ENCODE measurements at places on chromosomes 13 and 19. TPM values are rescaled to one million over a fixed set of nuclear protein-coding genes. Genes with fewer than 3 reads are reported as not detected.
A peak's percentile ranks its signal among the peaks of the same experiment; 100 is the strongest.

NOTCH3 gene
- 11.4 TPM for total RNA-seq

DNA sequence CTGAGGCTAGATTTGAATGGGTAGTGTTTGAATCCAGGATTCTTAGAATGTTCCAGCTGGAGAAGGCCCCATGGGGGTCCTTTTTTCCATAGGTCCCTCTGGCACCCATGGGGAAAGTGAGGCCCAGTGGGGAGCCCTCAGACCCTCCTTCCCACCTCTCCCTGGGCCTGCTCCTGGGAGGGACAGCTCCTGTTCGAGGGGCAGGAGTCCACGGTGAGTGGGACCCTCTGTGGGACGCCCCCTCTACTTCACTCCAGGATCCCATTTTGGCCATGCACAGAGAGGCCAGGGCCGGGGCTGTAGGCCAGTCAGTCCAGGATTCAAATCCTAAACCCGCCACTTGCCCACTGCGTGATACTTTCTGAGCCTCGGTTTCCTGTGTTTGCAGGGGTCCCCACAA lies 7.6 kb downstream of the MEF2B start:
- H3K4me3 ChIP-seq = no peak overlapping the region
- H3K27ac ChIP-seq = no peak overlapping the region
- no peaks in the 10 kb centered on the region for H3K36me3 ChIP-seq
- DNase-seq = no peak
- H3K27me3 ChIP-seq = no peaks in the 10 kb centered on the region

DNA sequence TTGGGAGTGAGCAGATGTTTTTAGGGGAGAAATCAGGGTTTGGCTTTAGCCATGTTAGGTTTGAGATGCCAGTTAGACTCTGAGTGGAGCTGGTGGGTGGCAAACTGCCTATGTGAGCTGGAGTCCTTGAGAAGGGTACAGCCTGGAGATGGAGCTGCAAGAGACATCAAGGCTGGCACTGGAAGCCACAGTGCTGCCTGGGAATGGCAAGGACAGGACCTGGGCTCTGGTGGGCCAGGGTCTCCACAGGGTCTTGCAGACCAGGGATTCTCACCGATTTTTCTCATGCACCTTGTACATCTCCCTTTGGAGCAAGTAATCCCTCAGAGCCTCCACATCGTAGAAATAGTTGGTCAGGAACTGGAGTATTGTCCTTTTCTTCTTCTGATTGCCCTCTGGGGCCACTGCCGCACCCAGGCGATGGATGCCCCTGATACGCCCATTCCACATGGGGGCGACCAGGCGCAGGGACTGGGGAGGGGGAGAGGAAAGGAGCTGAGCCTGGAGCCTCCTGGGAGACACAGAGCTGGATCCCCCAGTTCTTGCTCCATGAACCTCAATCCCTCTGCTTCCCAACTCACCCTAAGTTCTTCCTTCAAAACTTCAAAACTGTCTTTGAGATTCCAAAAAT lies 1.7 kb downstream of the DMAC2 start:
- no peaks in the 10 kb centered on the region for H3K36me3 ChIP-seq
- no peak overlapping the region for H3K4me3 ChIP-seq
- DNase-seq = no peak

DNA sequence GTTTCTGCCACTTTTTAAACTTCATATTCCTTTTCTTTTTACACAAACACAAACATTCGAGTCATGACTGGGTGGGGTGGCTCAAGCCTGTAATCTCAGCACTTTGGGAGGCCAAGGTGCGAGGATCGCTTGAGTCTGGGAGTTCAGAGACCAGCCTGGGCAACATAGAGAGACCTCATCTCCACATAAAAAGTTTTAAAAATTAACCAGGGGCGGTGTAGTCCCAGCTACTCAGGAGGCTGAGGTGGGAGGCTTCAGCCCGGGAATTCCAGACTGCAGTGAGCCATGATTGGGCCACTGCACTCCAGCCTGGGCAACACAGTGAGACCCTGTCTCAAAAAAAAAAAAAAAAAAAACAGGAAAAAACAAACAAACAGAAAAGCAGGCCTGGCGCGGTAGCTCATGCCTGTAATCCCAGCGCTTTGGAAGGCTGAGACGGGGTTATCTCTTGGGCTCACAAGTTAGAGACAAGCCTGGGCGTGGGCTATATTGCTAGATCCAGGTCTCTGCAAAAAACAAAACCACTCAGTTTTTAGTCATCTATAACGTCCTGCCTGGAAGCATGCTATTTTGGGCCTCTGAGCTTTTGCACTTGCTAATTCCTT lies 583 bp upstream of the BAX start:
- H3K27me3 ChIP-seq = no peaks in the 10 kb centered on the region
- H3K4me1 ChIP-seq = peaks cover 3% of the 10 kb centered on the region
- H3K36me3 ChIP-seq = no peaks in the 10 kb centered on the region
- no peak for DNase-seq
- peak overlapping the region; percentile 0 for H3K27ac ChIP-seq
- H3K4me3 ChIP-seq = peak overlapping the region; percentile 65

DNA sequence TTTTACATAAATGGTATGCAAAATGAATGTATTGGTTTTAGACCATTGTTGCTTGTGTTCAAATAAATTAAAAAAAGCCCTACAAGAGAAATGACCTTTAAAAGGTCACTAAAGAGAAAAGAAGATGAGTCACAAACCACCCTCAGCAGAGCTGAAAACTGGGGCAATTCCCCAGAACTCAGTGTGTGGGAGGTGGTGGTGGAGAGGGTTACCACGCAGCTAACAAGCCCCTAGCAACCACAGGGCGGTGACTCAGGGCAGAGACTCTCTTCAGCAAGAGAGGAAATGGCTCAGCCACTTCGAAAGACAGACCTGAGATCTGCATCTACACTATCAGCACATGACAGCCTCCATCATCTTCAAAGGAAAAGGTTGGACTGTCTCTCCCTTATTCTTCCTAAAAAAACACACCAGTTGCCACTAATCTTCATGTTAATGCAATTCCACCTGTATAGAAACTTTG lies 29.4 kb upstream of the NDFIP2 start:
- no peaks in the 10 kb centered on the region for H3K4me1 ChIP-seq
- H3K36me3 ChIP-seq = no peaks in the 10 kb centered on the region
- no peaks in the 10 kb centered on the region for H3K27me3 ChIP-seq
- DNase-seq = no peak

DNA sequence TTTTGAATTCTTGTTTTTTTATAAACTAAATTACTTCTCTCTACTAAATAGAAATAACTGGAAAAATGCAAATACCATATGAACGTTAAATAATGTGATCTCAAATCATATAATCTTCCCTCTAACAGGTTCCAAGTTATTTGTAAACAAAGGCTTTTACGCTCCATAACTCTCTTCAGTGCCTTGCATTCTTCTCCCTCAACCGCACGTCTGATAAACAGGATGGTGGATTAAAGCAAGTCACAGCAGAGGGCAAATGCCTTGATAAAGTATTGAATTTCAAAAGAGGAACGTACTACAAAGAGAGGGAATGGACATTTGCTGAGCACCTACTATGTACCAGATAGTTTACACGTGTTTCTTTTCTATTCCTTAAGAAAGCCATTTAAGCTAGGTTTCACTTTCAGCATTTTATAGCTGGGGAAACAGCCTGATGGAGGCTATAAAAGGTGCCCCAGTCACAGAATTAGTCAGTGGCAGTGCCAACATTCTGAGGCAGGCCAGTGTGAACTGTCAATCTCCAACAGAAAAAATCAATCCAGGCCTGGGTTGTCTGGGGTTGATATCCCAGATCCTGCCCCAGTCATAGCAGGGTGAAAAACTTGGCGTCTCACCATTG lies 15.8 kb downstream of the MRPS31 start:
- no peak overlapping the region for H3K27ac ChIP-seq
- H3K36me3 ChIP-seq = no peaks in the 10 kb centered on the region
- no peaks in the 10 kb centered on the region for H3K27me3 ChIP-seq
- H3K4me1 ChIP-seq = no peaks in the 10 kb centered on the region
- DNase-seq = no peak
- H3K4me3 ChIP-seq = no peak overlapping the region

- no peak overlapping the region for H3K4me3 ChIP-seq
- no peaks in the 10 kb centered on the region for H3K27me3 ChIP-seq
- H3K27ac ChIP-seq = no peak overlapping the region
- no peaks in the 10 kb centered on the region for H3K4me1 ChIP-seq
- H3K36me3 ChIP-seq = no peaks in the 10 kb centered on the region
- DNase-seq = no peak
These were observed 15.5 kb upstream of the RASA3 start for GRCh38 chr13:114147803-114148520.

TTC9B gene
- total RNA-seq = not detected

DNA sequence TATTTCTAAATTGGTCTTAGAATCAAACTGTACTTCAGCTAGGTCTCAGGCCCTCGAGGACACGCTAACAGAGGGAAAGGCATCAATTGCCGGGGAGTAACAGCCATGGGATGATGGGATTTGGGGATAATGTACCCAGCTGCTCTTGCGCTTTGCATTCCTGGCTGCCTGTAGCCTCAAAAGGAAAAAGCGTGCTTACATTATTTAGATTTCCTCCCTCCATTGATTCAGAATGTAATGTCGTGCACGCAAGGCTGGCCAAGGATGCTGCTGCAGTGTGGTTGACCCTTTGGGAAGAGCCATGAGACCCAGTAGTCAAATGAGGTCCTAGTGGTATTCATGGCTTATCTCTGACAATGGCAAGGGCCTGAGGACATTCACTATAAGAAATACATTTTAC lies 95.1 kb downstream of the SLC7A1 start:
- peaks cover 15% of the 10 kb centered on the region for H3K4me1 ChIP-seq
- no peak overlapping the region for H3K27ac ChIP-seq

DNA sequence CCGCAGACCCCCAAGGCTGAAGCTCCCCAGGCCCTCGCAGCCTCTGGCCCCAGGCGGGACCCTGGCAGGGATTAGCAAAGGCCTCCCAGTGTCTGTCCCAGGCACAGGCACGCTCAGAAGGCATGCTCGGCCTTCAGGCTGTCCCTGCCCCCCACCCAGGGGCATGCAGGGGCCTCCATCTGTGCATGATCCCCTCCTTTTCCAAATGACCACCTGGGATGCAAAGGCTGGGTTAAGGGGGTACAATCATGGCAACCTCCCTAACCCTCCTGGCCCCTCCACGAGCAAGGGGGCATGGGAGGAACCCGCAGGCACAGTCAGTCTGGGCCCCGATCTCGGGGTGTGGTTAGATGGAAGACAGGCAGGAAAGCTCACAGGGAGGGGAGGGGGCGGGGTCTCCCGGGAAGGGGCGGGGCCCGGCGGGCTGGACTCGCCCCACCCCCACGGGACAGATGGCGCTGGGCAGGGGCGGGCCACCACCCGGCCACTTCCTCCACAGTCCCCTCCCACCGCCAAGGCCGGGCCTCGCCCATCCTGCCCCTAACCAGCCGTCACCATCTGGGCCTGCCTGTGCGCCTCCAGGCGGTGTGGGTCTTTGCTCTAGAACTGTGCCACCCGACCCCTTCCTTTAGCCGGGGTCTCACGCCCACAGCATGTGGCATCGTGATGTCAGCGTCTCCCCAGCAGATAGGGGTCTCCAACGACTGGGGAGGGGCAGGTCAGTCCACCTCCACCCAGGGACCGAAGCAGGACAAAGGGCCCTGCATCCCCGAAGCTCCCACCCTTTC lies 7.0 kb upstream of the REXO1 start:
- peak; percentile 69 for DNase-seq
- H3K27ac ChIP-seq = no peak overlapping the region
- H3K4me1 ChIP-seq = peaks cover 22% of the 10 kb centered on the region

DNA sequence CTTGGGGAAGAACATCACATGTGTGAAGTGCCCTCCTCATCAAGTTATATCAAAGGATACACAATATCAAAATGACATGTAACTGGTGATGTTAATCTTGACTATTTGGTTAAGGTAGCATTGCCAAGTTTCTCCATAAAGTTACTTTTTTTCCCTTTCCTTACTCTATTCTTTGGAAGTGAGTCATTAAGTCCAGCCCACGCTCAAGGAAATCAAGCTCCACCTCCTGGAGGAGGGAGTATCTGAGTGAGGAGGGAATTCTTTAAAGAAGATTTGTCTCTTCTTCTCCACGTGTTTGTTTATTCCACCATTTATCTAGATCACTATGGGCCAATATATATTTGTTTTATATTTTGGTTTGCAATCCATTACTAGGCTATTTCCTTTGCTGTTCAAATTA lies 33.6 kb upstream of the FNDC3A start:
- DNase-seq = no peak
- H3K36me3 ChIP-seq = no peaks in the 10 kb centered on the region
- no peak overlapping the region for H3K27ac ChIP-seq
- H3K4me1 ChIP-seq = peaks cover 3% of the 10 kb centered on the region
- H3K4me3 ChIP-seq = no peak overlapping the region
- H3K27me3 ChIP-seq = no peaks in the 10 kb centered on the region

GRCh38 chr19:48216933-48217332 lies 38.8 kb downstream of the CARD8 start:
- no peak overlapping the region for H3K27ac ChIP-seq
- H3K4me1 ChIP-seq = no peaks in the 10 kb centered on the region
- no peaks in the 10 kb centered on the region for H3K27me3 ChIP-seq
- DNase-seq = no peak
- H3K4me3 ChIP-seq = no peak overlapping the region

GRCh38 chr19:44729516-44730033 lies 18.9 kb upstream of the BCL3 start:
- peaks cover 7% of the 10 kb centered on the region for H3K4me1 ChIP-seq
- H3K36me3 ChIP-seq = no peaks in the 10 kb centered on the region
- no peak for DNase-seq
- H3K27me3 ChIP-seq = no peaks in the 10 kb centered on the region
- no peak overlapping the region for H3K27ac ChIP-seq
- H3K4me3 ChIP-seq = no peak overlapping the region

CDX2 gene
- not detected for total RNA-seq

MAST1 gene
- total RNA-seq = 0.48 TPM

ZNF552 gene
- total RNA-seq = 8.5 TPM

DNA sequence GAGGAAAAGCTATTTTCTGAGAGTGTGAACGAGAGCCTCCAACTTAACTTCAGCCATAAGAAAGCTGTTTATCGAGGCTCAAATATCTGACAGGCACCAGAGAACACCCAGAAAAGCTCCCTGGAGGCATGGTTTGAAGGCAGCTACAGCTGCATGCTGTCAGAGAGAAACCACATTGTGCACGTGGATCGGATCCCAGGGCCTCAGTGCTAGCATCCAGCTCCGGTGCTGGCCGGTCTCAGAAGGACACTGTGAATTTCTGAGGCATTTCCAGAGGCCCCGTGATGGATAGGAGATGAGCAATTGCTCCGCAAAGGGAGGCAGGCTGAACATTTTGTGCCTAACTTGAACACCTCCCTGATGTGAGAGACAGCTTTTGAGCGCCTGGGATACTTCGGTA lies 315.7 kb downstream of the FGF9 start:
- H3K27ac ChIP-seq = no peak overlapping the region
- peak; percentile 24 for DNase-seq
- H3K27me3 ChIP-seq = no peaks in the 10 kb centered on the region
- no peaks in the 10 kb centered on the region for H3K36me3 ChIP-seq
- no peaks in the 10 kb centered on the region for H3K4me1 ChIP-seq

PSG11 gene
- not detected for total RNA-seq

- no peaks in the 10 kb centered on the region for H3K27me3 ChIP-seq
- no peaks in the 10 kb centered on the region for H3K4me1 ChIP-seq
- no peaks in the 10 kb centered on the region for H3K36me3 ChIP-seq
- DNase-seq = peak; percentile 57
- no peak overlapping the region for H3K4me3 ChIP-seq
These were observed 64.5 kb downstream of the CEBPG start for GRCh38 chr19:33437821-33438671.
